T-helper 1 cell (primary cell): ENCODE measurements at places on chromosomes 5 and 9.

GRCh38 chr9:35771943-35772342, 17.9 kb upstream of the MSMP start:
- DNase-seq, result no peak

DNA sequence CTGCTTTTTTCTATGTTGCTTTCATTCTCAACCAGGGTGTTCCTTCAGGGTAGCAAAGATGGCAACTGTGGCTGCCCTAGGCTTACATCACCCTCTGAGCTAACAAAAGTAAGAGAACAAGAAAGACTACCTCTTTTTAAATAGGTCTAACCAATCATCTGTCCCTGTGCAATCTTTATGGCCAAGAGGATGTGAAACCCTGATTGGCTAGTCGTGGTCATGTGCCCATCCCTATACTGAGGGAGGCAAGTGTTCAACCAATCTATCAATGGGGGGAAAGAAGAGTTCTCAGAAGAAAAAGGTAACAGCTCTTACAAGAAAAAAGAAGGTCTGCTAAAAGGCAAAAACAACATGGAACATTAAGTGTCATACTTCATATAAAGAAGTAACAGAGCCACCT, 11.7 kb upstream of the SNCAIP start:
- no peak for DNase-seq

DNA sequence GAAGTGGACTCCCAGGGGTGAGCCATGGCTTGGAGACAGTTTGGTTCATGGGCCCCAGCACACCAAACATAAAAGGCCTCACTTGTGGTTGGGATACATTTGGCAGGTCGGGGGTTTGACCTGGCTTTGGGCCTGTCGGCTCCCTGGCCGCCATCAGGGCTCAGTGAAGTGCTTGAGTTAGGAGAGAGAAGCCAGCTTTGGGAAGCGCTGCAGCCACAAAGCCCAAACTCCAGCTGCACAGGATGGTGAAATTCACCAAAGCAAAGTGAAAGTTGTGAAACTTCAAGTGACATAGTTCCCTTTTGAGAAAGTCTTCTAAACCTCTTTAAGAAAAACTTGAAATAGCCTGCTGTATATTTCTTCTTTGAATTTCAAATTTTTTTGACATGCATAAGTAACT, 27.5 kb downstream of the SLC46A2 start:
- no peak for DNase-seq

DNA sequence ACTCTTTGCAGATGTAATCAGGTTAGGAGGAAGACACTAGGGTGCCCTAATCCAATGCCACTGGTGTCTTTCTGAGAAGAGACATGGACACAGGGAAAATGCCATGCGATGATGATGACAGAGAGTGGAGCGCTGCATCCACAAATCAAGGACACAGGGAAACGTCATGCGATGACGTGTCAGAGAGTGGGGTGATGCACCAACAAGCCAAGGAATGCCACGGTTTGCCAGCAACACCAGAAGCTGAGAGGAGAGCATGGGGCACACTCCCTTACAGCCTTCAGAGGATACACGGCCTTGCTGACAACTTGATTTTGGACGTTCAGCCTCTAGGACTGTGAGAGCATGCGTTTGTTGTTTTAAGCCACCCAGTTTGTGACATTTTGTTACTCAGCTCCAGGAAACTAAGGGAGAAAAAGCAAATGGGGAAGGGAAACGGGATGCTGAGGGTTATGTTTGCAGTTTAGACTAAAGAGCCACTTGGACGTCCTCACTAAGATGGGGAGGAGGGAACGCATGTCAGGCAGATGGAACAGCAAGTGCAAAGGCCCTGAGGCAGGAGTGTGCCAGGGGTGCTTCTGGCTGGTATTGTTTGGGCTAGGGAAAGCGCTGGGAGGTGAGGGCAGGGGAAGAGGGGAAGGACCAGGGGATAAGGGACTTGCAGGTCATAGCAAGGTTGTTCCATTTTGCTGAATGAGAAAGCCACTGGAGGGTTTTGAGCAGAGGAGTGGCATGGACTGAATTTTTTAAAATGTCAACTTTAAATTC, 2.5 kb upstream of the TENT4A start:
- DNase-seq, result no peak

- no peak for DNase-seq
These were observed 270.9 kb downstream of the HSPA4 start for GRCh38 chr5:133322743-133323142.

- DNase-seq, result no peak
These were observed 99.2 kb upstream of the ACTBL2 start for GRCh38 chr5:57581772-57582171.

GRCh38 chr9:14380061-14380836, 66.3 kb upstream of the NFIB start:
- DNase-seq, result no peak

- DNase-seq, result no peak
These were observed 274.4 kb upstream of the CLINT1 start for GRCh38 chr5:158133369-158133768.

- DNase-seq, result no peak
These were observed 64.9 kb downstream of the ZNF354C start for GRCh38 chr5:179124853-179125788.

DNA sequence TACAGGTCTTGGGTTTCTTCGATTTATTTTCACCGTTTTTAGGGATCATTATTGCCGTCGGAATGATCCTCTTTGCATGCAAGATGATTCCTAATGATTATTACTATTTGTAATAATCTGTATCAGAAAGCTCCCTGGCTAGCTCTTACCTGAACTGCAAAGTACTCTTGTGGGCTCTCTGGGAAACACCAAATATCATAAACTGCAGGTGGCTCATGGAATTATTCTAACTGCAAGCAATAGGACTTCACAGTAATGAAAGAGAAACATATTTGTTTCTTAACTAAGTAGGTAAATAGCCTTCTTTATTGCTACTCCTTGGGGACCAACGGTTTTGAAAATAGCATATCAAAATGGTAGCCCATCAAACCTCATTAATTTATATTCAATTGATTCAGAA, 219.4 kb downstream of the NFIB start:
- DNase-seq, result no peak

DNA sequence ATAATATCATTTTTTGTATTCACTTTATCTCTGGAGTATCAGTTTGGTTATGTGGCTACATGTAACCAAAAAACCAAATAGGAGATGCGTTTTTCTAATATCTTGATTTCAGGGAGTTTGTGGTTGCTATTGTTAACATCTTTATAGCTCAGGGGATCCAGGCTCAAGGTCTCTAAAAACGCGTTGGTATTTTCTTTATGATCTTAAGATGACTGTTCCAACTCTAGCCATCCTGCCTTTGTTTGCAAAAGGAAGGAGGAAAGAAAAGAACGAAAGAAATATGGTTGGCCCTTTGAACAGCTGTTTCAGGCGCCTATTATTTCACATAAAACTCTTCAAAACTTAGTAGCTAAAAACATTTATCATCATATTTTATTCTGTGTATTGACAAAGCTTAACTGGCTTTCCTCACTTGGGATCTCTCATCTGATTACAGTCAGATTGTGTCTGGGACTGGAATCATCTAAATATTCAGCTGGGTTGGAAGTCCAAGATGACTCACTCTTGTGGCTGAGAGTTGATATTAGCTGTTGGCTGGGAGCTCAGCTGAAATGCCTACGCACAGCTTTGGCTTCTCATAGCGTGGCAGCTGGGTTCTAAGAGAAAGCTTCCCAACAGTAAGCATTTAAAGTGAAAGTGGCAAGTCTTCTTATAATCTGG, 60.1 kb downstream of the FAM174A start:
- no peak for DNase-seq

DNA sequence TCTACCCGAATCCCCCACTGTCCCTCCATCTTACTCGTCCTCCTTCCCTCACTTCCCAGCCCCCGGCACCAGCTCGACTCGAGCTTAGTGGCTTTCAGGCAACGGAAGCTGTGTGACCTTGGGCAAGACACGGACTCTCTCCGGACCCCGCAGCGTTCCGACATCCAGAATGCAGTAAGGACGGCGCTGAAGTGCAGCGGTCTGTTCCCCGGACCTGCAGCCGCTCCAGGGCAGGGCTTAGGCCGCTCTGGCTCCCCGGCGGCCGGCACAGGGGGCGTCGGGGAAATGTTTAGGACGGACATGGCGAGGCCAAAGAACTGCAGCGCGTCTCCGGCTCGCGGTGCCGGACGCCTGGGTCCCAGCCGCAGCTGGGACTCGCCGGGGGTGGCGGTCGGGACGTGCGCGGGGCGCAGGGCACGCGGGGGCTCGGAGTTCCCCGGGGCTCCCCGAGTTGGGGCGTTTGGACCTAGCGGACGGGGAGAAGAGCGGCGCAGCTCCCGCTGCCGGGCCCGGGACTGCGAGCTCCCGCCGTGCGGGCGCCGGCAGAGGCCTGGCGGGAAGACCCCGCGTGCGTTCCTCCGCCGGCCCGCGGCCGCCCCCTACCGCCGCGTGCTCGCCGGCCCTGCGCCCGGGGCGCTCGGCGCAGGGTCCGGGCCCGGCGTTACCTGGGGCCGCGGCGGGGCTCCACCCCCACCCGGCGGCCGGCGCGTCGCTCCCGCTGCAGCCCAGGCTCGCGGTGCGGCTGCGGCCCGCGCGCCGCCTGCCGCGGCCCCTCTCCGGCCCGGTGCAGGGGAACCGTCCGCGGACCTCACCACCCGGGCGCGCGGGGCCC, 5.6 kb upstream of the RNF44 start:
- peak; percentile 35 for DNase-seq

- DNase-seq, result peak; percentile 70
These were observed 5.9 kb upstream of the ACO1 start for GRCh38 chr9:32378496-32378895.
